Activated naive CD4-positive, alpha-beta T cell (primary cell): ENCODE measurements at places on chromosomes 1 and 21.

DNA sequence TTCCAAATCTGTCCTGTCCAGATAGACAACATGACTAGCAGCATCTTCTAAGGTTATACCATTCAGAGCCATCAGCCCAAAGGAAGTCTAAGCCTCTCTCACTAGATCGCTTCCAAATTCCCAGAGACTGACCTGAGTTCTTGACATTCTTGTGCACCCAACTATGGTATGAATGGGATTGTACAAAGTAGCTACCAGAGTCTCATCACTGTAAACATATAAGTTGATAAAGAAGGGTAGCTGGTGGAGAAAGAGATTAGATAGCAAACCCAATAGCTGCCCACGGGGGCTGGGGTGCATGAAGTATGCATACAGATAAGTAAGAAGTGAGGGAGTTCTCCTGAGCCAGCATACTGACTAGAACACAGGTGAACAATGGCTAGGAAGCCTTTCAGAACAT is 180.0 kb downstream of the PLPP3 start:
- DNase-seq, result no peak

DNA sequence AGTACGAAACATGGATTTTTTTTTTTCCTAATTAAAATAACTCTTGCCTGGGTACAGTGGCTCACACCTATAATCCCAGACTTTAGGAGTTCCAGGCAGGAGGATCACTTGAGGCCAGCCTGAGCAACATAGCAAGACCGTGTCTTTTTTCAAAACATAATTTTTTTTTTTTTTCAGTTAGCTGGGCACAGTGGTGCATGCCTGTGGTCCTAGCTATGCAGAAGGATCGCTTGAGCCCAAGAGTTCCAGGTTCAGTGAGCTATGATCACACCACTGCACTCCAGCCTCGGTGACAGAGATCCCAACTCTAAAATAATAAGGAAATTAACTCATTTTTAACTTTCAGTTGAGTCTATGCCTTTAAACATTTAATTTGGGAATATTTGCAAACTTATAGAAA is 170.1 kb downstream of the NEK7 start:
- DNase-seq, result no peak

DNA sequence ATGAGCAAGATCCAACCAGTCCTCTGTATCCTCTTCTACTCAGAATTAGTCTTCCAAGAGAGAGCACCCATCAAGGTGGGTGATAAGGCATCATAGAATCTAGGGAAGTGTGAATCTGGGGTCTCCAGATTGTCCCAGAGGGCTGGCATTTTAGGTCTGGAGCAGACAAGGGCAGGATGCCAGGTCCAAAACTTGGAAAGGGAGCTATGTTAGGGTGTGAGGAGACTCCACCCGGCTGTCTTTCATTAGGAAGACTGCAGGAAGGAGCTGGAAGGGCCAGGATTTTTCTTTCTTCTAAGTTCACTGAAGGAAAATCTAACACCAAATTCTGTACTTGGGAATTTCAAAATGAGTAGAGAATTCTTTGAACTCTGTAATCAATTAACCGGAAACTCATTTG is 86.1 kb upstream of the BMP8A start:
- DNase-seq, result no peak

GRCh38 chr1:43750083-43750482 is 42.7 kb downstream of the ST3GAL3 start:
- no peak for DNase-seq

GRCh38 chr21:25944672-25945213 is 210.0 kb downstream of the GABPA start:
- DNase-seq, result no peak

DNA sequence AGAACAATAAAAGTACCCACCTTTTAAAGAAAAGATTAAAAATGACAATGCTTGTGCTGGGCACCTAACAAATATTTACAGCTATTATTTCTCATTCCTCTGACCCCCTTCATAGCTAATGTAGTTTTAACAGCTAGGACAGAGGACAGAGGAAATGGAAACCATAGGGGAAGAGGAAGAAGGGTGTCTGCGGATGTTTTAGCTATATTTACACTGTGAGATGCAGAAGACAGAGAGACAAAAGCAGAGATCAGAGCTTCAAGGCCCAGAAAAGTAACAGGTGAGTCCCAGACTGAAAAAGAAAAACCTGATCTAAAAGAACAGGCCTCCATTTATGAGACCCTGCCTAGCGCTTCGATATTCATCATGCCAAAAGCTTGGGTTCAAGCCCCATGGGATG is 72.0 kb downstream of the ZNF281 start:
- no peak for DNase-seq

GRCh38 chr1:56304975-56305374 is 274.4 kb downstream of the PLPP3 start:
- DNase-seq, result no peak

- peak; percentile 52 for DNase-seq
Measured at GRCh38 chr1:53014791-53015507, 47.1 kb upstream of the PODN start.

- no peak for DNase-seq
Measured at GRCh38 chr1:219123036-219123435, 50.6 kb upstream of the LYPLAL1 start.

GRCh38 chr1:67371681-67372080 is 58.5 kb downstream of the SERBP1 start:
- no peak for DNase-seq

DNA sequence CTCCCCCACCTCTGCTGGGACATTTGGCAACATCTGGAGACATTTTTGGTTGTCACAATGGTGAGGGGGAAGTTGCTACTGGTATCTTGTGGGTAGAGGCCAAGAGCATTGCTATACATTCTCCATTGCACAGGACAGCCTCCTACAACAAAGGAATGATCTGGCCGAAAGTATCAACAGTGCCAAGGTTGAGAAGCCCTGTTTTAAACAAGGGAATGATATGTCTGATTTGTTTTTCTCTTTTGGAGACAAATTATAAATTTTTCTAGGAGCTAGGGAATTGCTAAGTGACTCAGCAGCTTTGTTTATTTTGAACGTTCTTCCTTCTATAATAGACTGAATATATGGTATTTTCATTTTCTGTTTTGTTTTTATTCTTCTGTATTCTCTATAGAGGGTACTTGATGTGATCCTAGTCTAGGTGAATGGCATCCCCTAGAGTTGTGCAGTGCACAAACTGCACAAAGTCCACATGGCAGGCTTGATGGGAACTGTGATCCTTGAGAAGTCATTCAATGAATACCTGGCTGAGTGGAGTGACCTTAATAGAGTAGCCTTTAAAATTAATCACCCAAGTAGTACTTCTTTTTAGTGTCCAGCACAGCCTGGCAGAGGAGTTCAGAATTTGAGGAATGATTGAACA is 288.6 kb upstream of the USP24 start:
- no peak for DNase-seq

- DNase-seq, result no peak
Measured at GRCh38 chr1:24018611-24019580, 38.8 kb upstream of the SRSF10 start.

GRCh38 chr1:151993734-151994496 is at the start of gene S100A10:
Gene S100A10 (minus strand): TSS chr1:151993859. CDS start chr1:151986230, 7,629 bp downstream.
- DNase-seq, result peak; percentile 16

- DNase-seq, result no peak
Measured at GRCh38 chr1:22540337-22540736, 23.0 kb upstream of the EPHA8 start.

DNA sequence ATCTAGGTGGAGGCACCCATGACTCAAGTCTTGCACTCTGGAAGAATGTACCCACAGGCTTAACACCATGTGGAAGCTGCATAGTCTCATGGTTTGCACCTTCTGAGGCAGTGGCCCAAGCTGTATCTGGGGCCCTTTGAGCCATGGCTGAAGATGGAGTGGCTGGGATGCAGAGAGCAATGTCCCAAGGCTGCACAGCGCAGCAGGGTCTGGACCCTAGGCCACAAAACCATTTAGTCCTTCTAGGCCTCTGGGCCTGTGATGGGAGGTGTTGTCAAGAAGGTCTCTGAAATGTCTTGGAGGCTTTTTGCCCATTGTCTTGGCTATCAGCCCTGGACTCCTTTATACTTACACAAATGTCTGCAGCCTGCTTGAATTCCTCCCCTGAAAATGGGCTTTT is 21.4 kb upstream of the FCRL3 start:
- DNase-seq, result no peak

GRCh38 chr1:204853436-204853835 is 17.2 kb upstream of the NFASC start:
- no peak for DNase-seq

GRCh38 chr1:160116283-160117147 is 956 bp downstream of the ATP1A2 start:
- DNase-seq, result no peak

- no peak for DNase-seq
Measured at GRCh38 chr1:245277276-245277675, 122.5 kb downstream of the KIF26B start.

DNA sequence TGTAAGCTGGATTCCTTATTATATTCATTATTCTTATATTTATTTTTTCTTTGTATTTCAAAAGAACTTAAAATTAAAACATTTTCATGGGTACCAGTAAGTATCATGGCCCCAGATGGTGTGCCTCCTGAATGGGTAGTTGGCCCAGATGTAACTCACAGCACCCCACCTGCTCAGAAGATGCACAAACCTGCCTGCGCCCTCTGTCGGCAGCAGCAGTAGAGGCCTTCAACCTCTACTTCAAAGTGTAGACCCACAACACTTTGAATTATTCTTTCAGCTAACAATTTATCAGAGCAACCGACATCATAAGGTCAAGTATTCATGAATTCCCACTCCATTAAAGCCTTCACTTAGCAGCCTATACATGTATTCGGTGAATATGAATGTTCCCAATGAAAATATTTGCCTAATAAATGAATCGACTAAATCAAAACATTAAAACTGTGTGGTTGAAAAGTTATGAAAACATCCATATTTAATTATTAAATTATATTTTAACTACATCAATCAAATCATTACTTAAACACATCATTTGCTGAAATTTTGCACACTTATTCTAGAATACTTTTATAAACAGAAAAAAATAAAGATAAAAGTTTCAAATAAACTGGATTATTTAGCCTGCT is 25.4 kb downstream of the PIGM start:
- peak; percentile 39 for DNase-seq

DNA sequence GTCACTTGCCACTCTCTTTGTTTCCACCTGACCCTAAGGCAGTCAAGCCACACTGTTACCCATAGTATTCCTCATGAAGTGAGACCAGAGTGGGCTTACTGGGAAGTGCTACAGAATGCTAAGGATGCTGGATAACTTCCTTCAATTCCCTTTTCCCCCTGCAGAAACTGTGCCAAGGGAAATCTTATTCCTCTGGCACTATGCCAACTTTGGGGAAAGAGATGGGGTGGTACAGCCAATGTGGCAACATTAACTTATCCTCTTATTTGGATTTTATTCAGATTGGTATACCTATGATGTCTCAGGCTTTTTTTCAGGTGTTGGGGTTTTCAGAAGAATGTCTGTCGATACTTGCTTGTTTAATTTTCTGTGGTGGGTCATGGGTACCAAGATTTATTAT is 599.4 kb upstream of the PBX1 start:
- DNase-seq, result no peak

- DNase-seq, result no peak
Measured at GRCh38 chr1:49971088-49971487, 52.7 kb downstream of the AGBL4 start.

DNA sequence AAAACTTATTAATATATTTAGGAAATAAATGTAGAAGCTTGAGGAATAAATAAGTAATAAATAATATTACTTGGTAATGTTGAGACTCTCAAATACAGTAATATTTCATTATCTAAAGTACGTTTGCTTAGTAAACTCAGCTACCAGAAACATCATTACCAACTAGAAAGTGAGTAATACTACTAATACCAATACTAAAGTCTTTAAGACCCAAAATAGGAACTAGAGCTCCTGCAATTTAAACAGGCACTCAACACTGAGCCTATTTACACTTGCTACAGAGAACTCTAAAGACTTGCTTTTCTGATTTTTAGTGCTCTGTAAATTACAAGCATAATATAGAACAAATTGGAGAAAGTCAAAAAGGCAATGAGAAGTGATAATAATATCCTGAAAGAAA is 13.5 kb upstream of the C1orf105 start:
- DNase-seq, result no peak

DNA sequence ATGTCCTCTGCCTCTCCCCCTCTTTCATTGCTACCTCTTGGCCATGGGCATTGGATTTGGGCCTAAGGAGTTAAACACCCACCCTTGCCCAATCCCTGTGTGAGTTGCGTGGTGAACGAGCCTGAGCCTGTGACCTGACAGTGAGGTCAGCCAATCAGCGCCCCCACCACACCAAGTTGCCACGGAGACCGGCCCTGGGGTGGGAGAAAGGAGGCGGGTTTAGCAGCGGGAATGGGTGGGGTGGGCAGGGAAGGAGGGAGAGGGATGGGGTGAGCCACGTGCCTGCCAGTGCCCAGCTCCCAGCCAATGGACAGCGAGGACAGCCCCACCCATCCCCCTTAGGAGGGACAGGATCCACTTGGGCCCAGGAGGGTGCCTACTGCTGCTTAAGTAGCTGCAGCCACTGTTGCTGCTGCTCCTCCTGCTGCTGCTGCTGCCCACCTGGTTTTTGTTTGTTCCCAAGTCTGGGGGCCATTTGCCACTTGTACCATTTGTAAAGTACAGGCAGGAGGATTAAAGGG is 9.5 kb downstream of the ZBTB7B start:
- DNase-seq, result no peak

GRCh38 chr1:228307218-228308023 is 99.2 kb downstream of the TRIM11 start:
- DNase-seq, result no peak

GRCh38 chr1:201022820-201023516 is 546 bp downstream of the KIF21B start:
- DNase-seq, result no peak

DNA sequence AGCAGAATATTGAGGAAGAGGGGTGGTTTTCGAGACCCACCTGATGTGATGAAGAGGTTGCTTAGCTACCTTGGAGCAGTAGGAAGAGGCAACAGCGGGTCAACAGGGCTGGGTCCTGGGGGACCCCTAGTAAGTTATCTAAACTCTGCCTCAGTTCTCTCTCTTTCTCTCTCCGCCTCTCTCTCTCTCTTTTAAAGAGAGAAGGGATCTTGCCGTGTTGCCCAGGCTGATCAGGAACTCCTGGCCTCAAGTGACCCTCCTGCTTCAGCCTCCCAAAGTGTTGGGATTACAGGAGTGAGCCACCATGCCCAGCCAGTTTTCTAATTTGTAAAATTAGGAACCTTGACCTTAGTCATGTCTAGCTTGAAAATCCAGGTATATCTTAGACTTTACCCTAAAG is 77.9 kb downstream of the C1orf21 start:
- no peak for DNase-seq

DNA sequence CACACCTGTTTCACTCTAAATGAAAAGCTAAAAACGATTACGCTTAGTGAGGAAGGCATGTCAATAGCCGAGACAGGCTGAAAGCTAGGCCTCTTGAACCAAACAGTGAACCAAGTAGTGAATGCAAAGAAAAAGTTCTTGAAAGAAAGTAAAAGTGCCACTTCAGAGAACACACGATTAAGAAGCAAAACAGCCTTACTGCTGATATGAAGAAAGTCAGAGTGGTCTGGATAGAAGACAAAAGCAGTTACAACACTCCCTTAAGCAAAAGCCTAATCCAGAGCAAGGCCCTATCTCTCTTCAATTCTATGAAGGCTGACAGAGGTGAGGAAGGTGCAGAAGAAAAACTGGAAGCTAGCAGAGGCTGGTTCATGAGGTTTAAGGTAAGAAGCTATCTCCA is 130.7 kb downstream of the SIPA1L2 start:
- DNase-seq, result no peak
